Stimulated activated CD8-positive, alpha-beta memory T cell treated with anti-CD3 and anti-CD28 coated beads, Interleukin-7, amount 100 ng/mL, for 1 hour (primary cell): ENCODE measurements at places on chromosomes 12 and 14.

DNA sequence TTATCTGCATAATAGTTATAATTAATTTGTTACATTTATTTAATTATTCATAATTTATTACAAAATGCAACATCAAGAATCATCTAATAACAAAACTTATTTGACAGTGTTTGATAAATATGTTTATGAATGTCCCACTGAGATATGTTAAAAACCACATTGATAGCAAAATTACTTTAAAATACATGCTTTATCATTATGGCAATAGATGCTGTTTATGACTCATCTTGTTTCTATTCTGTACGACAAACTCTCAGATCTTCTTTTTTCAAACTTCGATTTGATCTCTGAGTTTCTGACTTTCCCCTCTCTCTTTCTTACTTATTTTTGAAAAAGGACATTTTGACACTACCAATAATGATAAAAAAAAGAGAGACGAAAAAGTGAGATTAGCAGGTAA is 56.8 kb upstream of the LRRK2 start:
- no peak for DNase-seq

DNA sequence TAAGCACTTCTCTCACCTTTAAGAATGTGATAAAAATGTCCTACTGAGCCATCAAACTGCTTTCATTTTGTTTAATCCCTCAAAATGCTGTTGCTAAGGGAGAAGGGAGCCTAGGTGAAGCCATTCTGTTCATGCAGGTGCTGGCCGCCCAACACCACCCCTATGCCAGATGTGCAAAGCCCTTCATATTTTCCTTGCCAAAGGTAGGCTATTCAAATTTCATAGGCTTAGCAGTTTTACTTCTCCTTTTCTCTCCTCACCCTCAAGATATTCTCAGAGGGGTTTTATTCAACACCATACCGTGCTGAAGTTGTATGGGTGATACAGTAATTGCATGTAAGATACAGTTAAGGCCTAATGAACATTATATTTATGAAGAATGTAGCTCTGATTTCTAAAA is 461.7 kb downstream of the GXYLT1 start:
- no peak for DNase-seq

DNA sequence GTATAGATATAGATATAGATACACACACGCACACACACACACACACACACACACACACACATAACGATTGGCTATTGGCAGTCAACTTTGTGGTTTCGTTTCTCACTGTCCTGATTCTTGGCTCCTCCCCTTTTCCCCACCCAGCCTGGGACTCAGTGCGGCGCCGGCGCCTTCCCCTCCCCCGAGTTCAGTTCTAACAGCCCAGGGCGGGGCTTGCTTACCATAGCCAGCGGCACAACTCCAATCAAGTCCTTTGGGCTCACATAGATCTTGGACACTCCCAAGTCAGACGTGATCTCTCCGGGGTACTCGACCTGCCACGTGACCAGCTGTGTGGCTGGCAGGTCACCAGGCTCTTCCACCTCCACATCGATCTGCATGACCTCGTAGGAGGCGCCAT is 484.1 kb downstream of the GLT1D1 start:
- DNase-seq: no peak

DNA sequence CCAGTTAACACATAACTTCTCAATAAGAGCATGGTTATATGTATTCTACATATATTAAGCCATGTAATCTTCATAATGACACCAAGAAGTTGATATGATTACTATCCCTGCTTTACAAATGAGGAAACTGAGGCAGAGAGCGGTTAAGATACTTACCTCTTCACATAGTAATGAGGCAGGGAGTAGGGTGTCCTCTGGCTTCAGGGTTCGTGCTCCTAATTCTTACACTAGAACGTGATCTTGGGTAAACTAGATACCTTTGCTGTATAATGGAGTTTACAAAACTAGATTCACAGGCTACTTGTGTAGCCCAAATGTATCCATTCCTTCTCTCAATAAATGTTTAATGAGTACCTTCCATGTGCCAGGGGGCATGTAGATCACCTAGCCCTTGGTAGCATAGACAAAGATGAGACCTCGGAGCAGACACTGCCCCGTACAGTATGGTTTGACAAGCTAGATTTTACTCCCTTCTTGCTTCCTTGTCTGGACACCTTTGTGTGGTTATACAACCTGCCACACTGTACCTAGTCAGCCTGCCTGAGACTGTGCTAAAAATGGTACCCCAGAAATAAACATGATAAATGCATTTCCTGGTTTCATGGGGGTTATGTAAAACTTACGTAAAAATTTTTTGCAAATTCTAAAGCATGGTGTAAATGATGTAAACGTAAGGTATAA is 991.8 kb downstream of the VRK1 start:
- no peak for DNase-seq

- DNase-seq: no peak
Observed at GRCh38 chr12:44053549-44054127, 217.8 kb downstream of the TMEM117 start.

DNA sequence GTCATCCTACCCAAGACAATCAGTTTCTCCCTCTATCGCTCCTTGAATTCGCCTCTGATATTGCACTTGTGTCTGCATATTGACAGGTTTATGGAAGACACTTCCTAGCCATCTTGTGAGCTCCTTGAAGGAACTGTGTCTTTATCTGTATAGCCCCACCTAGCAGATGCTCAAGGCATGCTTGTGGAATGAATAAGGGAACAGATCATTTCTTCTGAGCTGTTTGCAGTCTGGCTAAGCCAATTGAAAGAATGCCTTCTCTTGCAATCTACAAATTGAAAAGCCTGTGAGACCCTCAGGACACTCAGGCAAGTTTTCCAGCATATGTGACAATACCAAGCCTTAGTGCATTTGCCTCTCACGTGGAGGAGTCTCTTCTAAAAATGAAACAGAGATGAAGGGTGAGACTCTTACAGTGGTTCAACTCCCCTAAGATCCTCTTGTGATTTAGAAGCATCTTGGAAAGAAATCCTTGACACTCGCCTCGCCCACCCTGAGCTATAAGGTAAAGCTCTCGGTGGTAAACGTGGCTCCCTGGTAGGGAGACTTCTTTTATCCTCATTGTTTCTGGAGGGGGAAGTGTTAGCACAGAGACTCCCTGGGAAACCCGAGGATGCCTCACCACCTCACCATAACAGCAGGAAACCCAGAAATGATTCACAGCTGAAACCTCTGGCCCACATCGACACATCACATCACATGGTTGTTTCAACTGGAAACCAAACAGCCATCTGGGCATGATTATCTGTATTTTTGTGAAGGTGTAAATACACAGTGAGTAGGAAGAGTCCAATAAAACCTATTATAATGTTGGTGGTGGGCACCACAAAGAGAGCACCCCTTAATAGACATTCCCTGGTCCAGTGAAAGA is 112.3 kb upstream of the BCL2L14 start:
- no peak for DNase-seq

DNA sequence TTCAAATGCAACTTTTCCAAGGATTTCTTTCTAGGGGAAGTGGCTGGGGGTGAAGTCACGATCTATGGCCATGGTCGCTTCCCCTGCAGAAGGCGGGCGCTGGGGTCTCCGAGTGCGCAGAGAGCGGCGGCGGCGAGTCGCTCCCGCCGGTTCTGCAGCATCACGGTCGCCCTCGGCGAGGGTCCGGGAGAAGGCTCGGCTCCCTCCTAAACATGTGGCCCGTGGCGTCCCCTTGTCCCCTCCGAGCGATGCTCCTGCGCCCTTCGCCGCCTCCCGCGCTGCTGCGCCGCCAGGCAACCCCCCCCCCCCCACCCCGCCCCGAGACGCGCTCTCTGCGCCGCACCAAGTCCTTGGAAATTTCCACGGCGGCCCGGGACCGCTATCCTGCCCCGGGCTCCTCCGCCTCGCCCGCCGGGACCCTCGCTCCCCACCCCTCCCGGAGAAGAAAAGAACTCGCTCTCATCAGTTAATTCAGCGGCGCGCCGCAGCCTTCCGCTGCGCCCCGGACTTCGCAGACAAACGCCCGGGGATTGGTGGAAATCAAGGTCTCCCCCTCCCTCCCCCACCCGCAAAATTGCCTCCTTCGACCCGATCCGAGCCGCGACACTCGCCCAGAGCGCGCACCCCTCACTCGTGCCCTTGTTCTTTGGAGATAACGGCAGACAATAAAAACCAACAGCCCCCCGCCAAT is at the start of gene ST8SIA1:
Gene ST8SIA1, minus strand, starts transcription at position 298 of the 691 bp plus-strand sequence. CDS start 475 bp downstream, outside the sequence.
- peak; percentile 17 for DNase-seq

GRCh38 chr14:103124501-103125001 is 1.3 kb downstream of the TNFAIP2 start:
- no peak for DNase-seq
